Memory B cell (primary cell): ENCODE measurements at places on chromosomes 3 and 15.
A peak's percentile ranks its signal among the peaks of the same experiment; 100 is the strongest.

GRCh38 chr3:191792580-191792979, 331.6 kb downstream of the PYDC2 start:
- no peak for DNase-seq

DNA sequence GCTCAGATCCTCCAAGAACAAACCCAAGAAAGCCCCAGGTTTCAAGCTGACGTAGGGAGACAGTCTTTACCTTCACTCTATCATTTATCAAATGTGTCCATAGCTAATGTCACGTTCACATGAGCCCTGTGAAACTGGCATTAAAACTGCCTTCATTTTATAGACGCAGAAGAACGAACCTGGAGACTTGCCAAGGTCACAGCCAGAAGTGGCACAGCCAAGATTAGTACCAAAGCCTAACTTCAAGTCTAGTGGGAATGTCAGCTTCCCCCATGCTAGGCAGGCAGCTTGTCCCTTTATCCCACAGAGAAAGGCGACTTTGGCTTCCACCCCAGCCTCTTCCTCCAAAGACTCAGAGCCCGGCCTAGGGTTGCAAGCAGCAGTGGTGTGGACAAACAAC, 517.2 kb downstream of the SHQ1 start:
- DNase-seq = no peak

- DNase-seq = no peak
Observed at GRCh38 chr15:42845581-42845980, 75.0 kb downstream of the TTBK2 start.

DNA sequence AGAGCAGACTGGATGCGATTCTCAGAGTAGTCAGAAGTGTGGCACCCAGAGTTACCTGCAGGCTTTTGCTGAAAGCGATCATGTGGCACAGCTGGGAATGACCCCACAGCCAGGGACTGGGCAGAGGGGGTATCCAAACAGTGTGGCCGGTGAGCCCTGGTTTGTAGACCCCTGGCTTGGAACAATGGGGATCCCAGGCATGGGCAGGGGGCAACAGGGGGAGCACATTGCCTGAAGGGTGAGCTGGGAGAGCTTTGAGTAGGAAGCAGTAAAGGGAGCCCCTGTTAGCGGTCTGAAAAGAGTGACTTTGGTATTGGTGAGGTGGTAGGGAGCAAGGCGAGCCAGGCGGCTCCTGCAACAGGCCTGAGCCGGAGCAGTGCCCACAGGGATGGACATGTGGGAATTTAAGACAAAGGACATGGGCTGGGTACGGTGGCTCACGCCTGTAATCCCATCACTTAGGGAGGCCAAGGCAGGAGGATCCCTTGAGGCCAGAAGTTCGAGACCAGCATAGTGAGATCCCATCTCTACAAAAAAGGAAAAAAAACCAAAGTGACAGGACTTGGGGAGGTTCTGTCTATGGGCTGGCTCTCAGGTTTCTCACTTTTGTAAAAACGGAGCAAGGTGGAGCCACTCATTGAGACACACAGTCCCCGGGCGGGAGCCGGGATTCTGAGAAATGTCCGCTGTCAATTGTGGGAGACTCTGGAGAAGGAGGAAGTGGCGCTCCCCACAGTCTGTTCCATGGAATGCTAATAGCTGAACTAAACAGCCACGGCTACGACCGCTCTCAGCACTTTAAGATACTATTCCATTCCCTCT, 223.8 kb upstream of the LYSMD4 start:
- DNase-seq = no peak

DNA sequence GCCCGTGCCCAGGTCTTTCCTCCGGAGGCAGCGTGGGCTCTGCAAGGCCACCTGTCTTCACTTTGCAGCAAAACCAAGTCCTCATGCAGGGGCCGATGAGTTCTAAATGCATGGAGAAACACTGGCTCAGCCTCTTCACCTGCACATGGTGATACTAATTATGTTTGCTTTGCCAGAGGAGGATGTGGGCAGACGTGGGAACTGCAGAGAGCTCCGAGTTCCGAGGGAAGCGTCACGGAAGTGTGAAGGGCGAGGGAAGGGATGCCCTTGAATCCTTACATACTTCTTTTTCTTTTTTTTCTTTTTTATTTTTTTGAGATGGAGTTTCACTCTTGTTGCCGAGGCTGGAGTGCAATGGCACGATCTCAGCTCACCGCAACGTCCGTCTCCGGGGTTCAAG, 74.8 kb downstream of the GABRG3 start:
- DNase-seq = no peak

DNA sequence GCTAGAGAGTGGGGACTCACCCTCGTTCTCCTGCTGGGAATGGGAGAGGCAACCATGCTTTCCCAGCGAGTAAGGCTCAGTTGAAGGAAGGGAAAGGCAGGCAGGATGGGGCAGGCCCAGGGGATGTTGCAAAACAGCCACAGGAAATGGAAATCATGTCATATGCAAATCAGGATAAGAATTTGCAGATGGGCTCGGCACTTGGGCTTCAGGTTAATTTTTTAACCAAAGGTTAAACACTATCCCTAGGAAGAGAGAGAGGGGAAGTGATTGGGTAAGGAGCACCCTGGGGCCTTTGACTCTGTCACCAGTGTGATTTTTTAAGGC, 14.6 kb upstream of the PLA2G4E start:
- no peak for DNase-seq

DNA sequence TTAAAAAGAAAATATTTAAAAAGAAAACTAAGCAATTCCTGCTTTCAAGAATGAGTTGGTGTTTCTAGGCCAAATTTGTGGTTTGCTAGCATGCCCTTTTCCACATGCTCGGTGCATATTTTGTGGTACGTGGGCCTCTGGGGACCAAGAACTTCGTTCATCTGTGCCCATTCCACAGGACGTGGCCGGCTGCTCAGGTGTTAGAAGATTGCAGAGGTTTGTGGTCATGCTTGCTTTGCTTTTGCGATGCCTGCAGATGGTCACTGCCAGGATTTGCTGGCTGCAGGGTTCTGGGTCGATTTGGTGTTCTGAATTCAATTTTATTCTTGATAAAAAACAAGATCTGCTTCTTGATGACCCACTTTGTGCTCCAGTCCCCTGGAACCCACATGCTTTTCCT, 7.5 kb downstream of the PSTPIP1 start:
- no peak for DNase-seq

GRCh38 chr3:192063570-192063969, 602.6 kb downstream of the PYDC2 start:
- peak; percentile 33 for DNase-seq

- no peak for DNase-seq
Observed at GRCh38 chr15:90213122-90213817, 12.1 kb downstream of the SEMA4B start.

GRCh38 chr3:138673641-138674530, 65.3 kb downstream of the FAIM start:
- no peak for DNase-seq

GRCh38 chr3:159821736-159822135, 166.9 kb upstream of the IL12A start:
- no peak for DNase-seq

DNA sequence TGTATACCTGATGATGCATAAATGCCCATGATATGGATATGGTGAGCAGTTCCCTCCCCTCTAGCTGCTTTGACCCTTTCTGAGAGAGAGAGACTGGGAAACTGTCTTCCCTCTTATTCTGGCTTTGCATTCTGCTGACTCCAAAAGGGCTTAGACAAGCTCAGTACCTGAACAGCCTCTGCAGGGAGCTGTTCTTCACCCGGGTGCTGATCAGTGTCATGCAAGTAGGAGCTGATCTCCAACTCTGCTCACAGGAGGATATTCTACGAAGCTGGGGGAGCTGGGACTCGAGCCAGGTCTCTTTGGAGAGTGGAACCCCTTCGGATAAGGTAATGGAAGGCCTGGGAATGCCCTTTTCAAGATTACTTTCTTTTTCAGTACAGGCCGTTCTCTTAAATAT, 237.1 kb downstream of the RYR3 start:
- DNase-seq = no peak

- DNase-seq = peak; percentile 81
Observed at GRCh38 chr3:12556690-12557472, at the start of gene MKRN2. Gene MKRN2, plus strand, starts transcription at chr3:12557087. Its CDS starts 64 bp downstream, at chr3:12557151.

DNA sequence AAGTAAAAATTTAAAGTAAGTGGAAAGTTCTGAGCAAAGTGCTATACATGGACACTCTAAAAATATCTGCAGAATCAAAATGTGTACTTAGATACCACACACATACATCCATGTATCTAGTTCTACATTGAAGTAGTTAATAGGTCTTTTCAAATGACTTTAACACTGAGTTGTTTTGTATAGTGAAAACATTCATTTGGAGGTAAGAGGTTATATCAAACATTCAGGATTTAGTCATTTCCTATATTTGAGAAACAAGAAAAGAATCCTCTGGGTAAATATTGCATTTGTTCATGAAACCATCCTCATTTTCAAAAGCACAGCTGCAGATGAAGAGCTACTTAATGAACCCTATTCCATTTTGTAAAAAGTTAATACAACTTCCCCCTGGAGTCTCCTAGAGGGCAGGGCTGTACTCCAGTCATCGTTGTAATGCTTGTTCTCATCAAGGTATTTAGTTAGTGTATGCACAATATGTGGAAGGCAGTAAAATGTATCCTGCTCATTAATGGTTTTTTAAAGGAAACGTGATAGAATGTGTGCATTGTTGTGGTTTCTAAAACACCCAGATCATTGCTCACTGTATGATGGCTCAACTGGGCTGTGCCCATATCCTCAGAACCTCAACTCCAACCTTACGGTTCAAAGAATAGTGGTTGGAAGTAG, 26.2 kb downstream of the ARPP21 start:
- no peak for DNase-seq

DNA sequence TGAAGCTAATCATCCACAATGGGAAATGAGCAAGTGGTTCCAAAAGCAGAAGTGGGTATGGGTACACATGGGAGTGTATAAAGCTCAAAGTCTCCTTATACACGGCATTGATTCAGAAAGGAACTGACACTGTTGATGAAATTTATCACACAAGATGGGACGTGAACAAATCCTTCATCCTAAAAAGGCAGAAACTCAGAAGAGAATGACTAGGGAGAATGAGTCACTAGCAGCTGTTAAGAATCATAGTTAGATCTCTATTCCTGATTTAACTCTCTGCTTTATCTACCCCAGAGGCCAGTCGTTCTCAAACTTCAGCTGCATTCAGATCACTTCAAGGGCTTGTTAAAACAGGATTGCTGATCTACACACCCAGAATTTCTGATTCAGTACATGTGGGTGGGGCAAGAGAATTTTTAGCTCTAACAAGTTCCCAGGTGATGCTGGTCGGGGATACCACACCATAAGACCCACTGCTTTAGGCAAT, 97.7 kb upstream of the PHLDB2 start:
- DNase-seq = no peak

- DNase-seq = no peak
Observed at GRCh38 chr3:59783468-59783988, 733.7 kb upstream of the CFAP20DC start.

DNA sequence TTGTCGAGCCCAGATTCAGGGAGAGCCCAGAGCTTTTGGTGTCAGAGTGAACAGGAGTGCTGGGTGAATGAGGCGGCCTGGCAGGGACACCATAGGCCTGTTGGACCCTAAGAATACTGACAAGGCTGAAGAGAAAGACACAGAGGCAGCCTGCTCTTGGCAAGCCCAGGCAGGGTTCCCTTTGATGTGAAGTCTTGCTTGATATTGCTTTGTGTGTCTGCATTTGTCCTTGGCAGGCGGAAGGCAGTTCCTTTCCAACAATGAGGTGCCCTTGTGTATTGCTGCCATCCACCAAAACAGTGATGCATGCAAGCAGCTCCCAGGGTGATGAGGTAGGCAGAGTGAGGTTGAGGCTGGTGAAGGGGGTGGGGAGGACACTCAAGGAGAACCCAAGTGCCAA, 152.7 kb upstream of the TSC22D2 start:
- DNase-seq = no peak

DNA sequence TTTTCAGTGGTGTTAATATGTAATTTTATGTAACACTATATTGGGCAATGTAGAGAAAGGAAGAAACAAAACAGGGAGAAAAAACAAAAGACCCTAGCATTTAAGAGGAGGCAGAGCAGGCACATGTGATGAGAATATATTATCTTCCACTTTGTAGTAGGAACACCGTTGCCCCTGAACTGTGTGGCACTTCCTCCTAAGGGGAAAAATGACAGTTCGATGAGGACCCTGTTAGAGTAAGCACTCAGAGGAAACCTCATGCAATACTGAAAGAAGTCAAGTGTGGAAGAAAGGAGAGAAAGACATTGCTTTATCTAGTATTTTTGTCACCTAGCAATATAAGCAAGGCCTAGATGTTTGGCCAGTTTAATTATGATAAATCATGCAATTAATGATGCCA, 32.2 kb downstream of the ARPP21 start:
- DNase-seq = no peak

DNA sequence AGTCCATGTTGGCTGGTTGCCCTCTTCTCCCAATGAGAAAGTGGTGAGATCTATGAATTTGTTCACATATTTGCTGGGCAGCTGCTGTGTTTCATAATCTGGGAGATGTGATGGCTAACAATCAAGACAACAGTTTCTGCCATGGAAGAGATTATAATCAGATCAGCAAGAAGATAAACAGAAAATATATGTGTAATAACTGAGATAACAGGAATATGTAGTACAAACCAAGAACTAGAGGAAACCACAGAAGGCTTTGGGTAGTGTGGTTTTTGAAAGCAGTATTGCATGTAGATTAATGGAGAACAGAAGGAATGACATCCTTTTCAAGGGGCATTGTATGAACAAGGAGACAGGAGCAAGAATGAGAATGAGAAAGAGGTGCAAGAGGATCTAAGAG, 12.2 kb upstream of the CSTA start:
- no peak for DNase-seq

GRCh38 chr3:59880717-59881116, 830.9 kb upstream of the CFAP20DC start:
- no peak for DNase-seq

DNA sequence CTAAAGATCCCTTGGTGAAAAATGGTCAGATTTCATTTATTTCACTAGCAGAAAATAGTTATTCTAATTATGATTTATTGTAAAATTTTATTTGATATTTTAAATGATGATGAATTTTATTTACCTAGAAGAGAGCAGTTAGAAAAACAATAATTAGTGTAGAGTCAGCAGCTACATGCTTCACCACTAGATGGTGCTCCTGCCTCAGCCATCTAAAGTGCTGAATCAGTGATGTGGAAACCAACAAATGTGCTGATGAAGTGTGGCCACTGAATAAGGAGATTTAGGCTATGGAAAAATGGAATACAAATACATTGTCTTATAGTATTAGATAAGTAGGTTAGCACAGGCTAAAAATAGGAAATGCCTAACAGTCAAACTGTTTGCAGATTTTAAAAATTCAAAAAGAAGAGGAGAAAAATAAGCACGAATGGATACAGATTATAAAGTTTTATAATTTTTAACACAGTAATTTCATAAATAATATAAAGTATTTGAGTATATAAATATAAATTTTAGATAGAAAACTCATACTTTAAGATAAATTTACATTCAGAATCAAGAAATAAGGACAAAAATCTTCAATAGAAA, 109.8 kb downstream of the PPP2R3A start:
- peak; percentile 68 for DNase-seq

DNA sequence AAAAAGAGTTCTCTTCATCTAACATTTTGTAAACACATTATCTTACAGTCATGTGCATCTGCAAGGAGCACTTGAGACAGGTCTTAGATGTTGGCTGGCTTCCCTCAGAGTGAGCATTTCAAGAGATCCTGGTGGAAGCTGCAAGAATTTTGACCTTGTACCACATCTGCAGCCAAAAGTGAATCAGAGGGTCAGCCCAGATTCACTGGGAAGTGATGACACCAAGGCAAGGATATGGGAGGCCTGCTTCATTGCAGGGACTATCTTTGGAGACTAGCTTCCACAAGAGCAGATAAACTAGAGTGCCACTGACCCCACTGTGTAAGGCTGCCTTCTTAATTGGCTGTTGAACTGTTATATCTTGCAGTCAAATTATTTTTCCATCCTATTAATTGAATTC, 21.3 kb upstream of the GADL1 start:
- no peak for DNase-seq
